ENCODE measurements at places on chromosomes 11 and 22.

GRCh38 chr11:64266339-64266738 lies 15.0 kb downstream of the PLCB3 start:
- no peak for DNase-seq

GRCh38 chr11:92556431-92556830 lies 331.8 kb downstream of the FAT3 start:
- no peak for DNase-seq

GRCh38 chr22:50731811-50732624 lies 6.0 kb upstream of the ACR start:
- DNase-seq = no peak

GRCh38 chr22:29231971-29232959 lies 26.6 kb downstream of the EMID1 start:
- DNase-seq = no peak

DNA sequence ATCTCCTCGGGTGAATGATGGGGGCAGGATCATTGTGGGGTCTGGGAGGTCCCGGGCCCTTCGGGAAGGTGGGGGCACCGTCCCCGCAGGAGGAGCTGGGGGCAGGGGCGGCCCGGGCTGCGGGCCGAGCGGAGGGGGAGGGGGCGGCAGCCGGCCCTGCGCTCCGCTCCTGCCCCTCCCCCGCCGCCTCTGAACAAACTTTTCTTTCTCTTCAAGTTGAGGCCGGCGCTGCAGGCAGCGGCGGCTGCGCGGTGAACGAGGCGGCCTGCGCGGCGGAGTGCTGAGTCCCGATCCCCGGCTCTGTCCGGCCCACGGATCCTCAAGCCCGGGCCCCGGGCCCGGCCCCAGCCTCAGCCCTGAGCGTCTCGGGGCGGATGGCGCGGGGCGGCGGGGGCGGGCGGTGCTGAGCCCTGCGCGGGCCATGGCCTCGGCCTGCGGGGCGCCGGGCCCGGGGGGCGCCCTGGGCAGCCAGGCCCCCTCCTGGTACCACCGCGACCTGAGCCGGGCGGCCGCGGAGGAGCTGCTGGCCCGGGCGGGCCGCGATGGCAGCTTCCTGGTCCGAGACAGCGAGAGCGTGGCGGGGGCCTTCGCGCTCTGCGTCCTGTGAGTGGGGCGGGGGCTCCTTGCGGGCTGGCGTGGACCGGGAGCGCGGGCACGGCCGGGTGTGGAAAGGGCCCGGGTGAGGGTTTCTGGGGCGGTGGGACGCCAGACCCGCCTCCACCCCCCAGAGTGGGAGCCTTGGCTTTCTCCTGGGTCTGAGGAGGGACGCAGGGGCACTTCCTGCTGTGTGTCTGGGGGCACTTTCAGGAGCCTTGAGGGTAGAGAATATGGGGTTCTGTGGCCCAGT lies at the start of gene INPPL1:
TSS of gene INPPL1 (plus strand) at position 204 of the 847 bp plus-strand sequence. CDS start at position 422, 218 bp downstream.
- no peak for DNase-seq

GRCh38 chr11:59188954-59189353 lies 17.0 kb downstream of the DTX4 start:
- DNase-seq = no peak

GRCh38 chr11:120511820-120512738 lies 531 bp downstream of the GRIK4 start:
- no peak for DNase-seq

- DNase-seq = no peak
These were observed 2.9 kb downstream of the THYN1 start for GRCh38 chr11:134250246-134250645.

- no peak for DNase-seq
These were observed 817 bp upstream of the IFITM5 start for GRCh38 chr11:299951-300735.

GRCh38 chr11:122923302-122923701 lies 40.7 kb downstream of the JHY start:
- DNase-seq = no peak

DNA sequence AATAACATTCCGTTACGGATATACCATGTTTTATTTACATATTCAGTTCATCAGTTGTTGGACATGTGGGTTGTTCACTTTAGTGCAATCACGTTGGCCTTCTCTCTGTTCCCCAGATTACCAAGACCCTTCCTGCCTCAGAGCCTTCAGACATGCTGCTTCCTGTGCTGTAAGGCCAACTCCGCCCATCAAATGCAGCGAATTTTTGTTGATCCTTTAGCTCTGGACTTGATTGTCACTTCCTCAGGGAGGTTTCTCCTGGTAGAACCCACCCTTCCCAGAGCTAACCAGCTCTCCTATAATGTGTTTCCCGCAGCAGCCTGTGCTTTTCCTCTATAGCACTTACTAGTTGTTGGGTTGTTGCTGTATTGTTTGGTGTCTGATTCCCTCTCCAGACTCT lies 39.4 kb downstream of the SWAP70 start:
- DNase-seq = no peak

Measured in NCI-H1092 (cell line).